HL-60 (cell line): ENCODE measurements at places on chromosomes 4 and X.

DNA sequence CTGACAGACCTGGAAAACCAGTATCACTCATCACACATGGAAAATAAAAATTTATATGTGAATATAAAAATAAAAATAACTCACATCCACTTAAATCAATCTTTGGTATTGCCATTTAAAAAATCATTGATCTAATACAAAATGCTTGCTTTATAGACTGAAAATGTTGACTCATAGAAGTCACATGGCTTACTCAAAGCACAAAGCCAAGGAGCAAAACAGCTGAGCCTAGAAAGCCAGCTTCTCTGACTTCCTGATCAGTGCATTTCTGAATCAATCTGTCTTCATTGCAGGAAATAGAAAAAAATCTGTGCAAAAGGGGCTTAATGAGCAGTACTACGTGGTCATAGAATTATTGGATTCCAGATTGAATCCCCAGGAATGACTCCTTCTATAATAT lies 176.9 kb upstream of the HS3ST1 start:
- DNase-seq: no peak

DNA sequence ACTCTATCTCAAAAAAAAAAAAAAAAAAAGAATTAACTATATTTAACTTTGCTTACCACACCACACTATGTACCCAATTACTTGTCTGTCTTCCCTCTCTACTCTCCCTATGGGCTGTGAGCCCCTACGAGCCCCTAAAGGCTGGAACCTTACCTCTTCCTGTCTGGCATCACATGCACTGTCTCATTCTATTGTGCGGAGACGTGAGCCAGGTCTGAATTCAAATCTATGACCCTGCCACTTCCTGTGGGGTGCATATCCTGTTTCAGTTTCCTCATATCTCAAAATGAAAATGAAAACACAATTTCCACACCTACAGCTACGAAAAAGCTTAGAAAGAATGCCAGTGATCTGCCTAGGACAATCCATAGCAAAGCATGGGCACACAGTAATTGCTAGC lies 42.9 kb upstream of the HS3ST1 start:
- DNase-seq: no peak

- no peak for DNase-seq
These were observed 67.7 kb upstream of the H2AZ1 start for GRCh38 chr4:100017637-100018310.

DNA sequence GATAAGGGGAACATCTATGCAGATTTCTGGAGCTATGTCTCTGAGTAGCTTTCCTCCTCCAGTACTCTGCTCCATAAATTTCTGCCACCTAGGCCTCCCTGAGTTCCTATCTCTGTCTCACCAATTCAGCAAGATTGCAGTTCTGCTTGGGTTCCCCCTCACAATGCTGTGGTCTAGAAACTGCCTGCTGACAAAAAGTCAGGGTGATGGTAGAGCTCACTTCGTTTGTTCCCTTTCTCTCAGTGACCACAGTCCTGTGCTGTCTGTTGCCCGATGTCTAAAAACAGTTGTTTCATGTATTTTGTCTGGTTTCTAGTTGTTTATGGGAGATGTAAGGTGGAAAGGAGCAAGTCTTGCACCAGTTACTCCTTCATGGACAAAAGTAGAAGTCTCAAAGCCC lies 41.1 kb downstream of the AMMECR1 start:
- no peak for DNase-seq

GRCh38 chr4:189187531-189188052 lies 753.1 kb upstream of the FRG1 start:
- no peak for DNase-seq

DNA sequence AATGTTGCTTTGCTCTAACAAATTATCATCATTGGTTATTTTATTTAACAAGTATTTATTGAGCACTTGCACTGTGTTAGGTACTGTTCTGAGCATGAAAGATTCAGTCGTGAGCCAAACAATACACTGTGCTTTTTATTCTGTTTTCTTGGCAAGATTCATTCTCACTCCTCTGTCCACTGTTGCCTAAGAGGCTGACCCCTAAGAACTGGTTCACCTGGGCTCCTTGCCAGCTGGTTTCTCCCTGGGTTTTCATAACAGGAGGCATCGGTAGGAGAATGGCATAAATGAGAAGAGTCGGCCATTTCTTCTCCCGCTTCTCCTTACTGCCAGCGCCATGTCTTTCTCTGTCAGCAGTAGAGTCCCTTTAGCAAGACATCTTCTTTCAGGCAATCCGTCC lies 243.7 kb upstream of the DIAPH2 start:
- no peak for DNase-seq

DNA sequence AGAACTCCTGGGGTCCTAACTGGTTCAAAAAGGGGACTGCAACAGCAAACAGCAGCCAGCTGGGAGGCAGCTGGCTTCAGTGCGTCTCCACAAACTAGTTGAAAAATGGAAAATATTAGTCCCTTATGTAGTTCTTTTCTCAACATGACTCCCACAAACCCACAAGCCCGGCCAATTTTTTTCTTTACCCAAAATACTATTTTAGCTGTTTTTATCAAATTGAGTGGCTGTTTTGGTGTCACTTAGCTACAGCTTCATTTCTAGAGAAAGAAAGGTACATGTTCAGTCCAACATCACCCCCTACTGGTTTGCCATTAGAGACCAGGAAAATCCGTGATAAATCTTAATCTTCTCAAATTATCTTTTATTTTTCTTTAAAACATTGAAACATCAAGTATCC lies 97.2 kb downstream of the GUCY2F start:
- DNase-seq: no peak

- no peak for DNase-seq
These were observed 1.5 kb downstream of the MAB21L2 start for GRCh38 chr4:150583287-150584110.
